Activated CD4-positive, alpha-beta T cell treated with anti-CD3 and anti-CD28 coated beads, Interleukin-2, Interleukin-6, amounts not matched to agents 100 ng/mL and 50 ng/mL, durations not matched to agents 16 hours and 8 hours (primary cell): ENCODE measurements at places on chromosomes 7 and 10.

DNA sequence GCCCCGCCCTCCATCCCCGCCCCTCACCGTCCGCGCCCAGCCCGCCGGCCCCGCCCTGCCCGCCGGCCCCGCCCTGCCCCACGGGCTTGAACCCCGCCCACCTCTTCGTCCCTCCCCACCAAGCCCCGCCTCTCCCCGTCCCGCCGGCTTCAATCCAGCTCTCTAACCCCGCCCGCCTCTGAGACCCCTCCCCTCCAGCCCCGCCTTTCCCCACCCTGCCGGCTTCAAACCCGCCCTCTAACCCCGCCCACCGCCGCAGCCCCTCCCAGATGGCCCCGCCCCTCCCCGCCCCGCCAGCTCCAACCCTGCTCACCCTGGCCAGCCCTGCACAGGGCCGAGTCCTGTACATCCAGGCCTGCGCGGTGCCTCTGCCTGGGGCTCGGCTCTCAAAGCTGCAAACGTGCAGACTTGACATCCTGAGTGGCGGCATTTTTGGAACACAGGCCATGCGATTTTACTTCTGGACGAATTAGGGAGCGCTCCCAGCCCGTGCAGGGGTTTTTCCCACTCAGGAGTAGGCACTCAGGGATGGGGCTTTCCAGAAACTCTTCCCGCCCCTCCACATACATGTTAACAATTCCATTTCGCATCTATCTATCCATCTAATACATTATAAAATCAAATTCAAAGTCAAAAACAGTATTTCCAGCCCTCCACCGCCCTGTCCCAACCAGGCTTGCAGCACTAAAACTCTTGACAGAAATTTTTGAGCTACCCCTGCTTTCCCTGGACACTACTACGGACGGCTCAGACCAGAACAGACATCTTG, 477 bp upstream of the NMT2 start:
- DNase-seq: peak; percentile 99

DNA sequence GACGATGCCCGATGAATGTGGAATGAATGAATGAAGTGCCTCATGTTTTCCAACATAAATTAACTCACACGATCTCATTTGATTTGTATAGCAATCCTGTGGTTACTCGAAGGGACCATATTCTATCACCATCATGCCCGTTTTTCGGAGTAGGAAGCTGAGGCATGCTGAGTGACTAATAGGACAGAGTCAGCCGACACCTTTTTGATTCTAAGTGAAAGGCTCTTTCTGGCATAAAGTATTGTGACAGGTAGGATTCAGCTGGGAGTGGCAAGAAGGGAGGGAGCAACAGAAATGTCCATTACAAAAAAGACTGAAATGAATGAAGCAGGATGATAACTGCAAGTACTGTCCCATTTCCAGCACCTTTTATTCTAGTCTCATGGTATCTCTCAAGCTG, 55.7 kb downstream of the KLRG2 start:
- DNase-seq: no peak

- DNase-seq: no peak
These were observed 29.6 kb upstream of the ZRANB1 start for GRCh38 chr10:124912101-124912886.

DNA sequence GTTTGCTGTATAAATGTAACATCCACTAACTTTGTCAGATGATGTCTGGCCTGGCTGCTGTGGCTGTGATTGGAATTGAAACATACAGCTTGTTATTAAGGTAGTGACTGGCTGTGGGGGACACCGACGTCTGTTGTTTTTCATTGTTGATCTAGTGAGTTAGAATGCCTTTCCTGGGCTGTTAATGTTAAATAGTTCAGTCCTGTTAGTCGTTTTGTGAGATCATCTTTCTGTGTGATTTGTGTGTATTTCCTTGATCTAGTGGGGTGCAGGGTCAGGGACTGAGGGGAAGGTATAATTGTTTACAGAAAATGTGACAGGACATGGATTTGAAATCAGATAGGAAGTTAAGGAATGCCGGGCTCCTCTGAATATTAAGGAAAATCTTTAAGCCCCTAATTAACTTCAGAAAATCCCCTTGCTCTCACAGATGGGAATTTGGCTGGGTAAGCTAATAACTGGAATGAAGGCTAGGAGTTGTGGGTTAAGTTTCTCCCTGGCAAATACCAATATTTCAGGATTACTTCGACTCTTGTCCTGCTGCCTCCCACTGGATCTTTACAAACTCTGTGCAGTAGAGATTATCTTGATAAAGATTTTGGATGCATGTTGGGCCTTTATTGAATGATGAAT, 163.1 kb downstream of the AUTS2 start:
- DNase-seq: no peak

DNA sequence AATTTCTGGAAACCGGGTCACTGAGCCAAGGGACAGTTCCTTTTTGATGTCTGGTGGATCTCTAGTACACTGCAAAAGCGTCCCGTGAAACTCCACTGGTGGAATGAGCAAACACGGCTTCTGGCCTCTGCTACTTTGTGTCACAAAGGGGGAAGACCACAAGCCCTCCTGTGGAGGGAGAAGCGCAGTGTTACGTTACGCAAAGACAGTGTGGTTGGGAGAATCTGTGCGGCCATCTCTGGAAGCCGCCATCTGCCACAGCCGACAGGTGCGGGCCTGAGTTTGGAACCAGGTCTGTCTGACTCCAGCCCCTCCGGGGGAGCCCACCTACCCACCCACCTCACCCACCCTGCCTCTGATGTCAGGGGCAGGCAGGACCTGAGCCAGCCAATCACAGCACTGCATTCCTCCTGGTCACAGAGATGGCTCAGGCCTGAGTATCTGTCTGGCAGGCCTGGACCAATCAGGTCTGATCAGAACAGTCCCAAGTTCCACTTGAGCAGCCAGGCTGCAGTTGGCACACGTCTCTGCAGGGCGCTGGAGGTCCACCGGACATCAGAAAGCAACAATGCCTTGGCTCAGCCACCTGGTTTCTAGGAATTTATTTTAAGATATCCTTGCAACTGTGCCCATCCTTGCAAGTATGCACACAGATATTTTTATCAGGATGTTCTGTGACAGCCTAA, 3.0 kb upstream of the CYP2W1 start:
- no peak for DNase-seq

GRCh38 chr10:102814873-102815661, 22.1 kb downstream of the CYP17A1 start:
- no peak for DNase-seq

DNA sequence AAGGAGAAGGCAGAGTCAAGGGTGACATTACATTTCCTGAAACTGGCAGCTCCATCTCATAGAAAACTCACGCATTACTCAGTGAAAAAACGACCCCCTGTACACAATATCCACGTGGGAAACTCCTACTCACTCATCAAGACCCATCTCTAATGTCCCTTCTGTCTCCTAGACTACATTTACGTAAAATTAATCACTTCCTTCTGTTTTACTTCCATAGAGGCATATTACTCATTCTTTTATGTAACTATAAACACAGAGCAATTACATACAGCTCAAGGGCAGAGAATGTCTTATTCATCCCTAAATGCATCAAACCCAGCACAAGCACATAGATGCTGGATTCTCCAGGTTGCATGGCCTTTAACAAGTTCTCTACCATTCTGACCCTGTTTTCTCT, 281.8 kb downstream of the KCNMA1 start:
- no peak for DNase-seq
